ENCODE measurements at places on chromosomes 4 and X.

GRCh38 chr4:88535090-88535755, 11.6 kb upstream of the PYURF start:
- no peak for DNase-seq

DNA sequence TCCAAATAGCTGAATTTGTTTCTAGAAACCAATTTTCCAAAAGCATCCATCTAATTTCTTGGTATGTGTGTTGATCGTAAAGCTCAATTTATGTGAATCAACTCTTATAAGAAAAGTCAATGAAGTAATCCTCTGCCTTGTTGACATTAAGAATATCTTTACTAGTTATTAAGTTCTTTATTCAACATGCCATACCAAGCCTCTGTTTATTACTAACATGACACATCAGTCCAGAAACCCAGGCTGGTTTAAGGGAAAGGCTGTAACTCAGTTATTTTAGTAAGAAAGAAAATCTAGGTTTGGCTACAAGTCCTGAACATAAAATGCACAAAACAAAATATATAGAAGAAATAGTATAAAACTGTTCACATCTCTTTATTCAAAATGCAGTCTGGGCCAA, 48.0 kb downstream of the KLHL34 start:
- no peak for DNase-seq

- no peak for DNase-seq
These were observed 20.2 kb upstream of the RASGEF1B start for GRCh38 chr4:81491943-81492342.

GRCh38 chr4:153785910-153786721, 2.8 kb downstream of the SFRP2 start:
- no peak for DNase-seq

- DNase-seq = no peak
These were observed 3.9 kb upstream of the OCIAD2 start for GRCh38 chr4:48910511-48910910.

GRCh38 chrX:134469486-134469885, 9.5 kb downstream of the HPRT1 start:
- no peak for DNase-seq

DNA sequence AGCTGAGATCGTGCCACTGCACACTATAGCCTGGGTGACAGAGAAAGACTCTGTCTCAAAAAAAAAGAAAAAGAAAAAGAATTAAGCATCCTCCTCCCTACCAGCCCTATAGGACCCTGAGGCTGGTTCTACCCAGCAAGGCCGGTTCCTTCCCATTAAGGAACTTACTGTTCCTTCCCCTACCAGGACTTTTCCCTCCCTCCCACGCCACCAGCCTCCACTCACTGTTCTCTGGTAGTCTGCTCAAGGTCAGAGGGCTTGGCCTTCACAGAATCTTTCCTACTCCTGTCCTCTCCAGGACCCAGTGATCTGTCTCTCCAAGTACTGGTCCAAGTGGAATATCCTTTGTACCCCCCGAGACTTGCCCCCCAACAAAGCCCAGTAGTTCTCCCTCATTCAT, 1.4 kb downstream of the GRIPAP1 start:
- DNase-seq = no peak

- no peak for DNase-seq
These were observed 154.7 kb downstream of the TSPAN5 start for GRCh38 chr4:98503676-98504075.

DNA sequence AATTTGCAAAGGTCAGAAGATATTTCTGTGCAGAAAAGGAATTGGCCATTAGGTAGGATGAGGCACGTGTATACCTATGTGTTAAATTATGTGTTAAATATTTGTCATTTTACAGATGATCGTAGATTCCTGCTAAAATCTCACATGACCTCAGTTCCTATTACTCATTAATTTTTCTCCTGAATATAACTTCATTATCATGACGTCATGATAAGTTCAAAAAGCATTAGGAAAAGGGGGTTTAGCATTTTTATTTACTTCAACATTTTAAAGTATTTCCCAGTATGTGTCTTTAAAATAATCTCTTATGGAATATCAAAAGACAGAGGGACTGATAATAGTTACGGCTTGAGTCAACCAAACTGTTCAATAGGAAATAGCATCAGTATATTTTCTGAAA, 372.8 kb downstream of the IL1RAPL1 start:
- DNase-seq = no peak

DNA sequence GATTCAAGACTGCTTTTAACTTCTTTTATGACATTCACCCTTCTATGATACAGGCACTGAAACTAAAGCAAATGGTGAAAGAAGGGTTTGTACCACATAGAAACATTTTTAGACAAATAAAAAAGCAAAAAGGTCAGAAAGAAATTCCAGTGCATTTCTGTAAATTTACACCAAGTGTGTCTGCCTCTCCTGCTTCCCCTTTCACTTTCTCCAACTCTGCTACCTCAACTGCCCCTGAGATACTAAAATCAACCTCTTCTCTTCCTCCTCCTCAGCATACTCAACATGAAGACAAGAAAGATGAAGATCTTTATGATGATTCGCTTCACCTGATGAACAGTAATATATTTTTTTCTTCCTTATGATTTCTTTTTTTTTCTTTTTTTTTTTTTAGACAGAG, 187.9 kb downstream of the LRBA start:
- no peak for DNase-seq

GRCh38 chr4:98908703-98909262, 20.1 kb downstream of the EIF4E start:
- DNase-seq = no peak

- DNase-seq = no peak
These were observed 8.2 kb downstream of the MSANTD1 start for GRCh38 chr4:3257103-3257555.

- no peak for DNase-seq
These were observed 100.1 kb upstream of the KLF3 start for GRCh38 chr4:38563707-38564495.

DNA sequence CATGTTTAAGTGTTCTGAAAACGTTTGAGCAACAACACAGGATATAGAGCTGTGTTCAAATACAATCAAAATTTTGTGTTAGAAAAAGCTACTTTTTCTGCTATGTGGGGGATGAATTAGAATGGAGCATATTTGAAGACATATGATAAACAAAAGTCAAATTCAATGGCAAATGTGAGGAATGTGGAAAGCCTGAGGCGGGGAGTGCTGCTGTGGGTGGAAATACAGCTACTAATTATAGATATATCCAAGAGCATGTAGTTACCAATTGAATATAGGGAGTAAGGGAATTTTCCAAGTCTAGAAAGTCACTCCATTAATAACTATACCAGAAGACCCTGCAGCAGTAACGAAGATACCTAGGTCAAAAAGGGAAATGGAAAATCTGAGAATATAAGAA, 2370.4 kb upstream of the TENM3 start:
- DNase-seq = no peak

DNA sequence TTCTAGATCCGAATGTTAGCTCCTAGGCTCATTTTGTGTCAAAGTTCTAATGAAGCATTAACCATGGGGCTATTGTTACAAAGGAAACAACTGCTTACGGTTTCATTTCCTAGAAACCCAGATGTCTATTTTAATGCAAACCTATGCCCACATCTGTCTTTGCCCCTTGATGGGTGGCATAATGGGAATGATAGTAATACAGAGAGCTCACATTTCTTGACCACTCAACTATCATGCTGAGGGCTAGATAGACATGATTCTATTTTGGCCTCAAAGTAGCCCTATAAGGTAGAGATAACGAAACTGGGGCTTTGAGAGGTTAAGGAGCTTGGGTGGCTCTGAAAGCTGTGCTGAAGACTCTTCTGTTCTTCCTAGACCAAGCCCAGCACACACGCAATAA, 1.9 kb downstream of the TLR7 start:
- DNase-seq = no peak

DNA sequence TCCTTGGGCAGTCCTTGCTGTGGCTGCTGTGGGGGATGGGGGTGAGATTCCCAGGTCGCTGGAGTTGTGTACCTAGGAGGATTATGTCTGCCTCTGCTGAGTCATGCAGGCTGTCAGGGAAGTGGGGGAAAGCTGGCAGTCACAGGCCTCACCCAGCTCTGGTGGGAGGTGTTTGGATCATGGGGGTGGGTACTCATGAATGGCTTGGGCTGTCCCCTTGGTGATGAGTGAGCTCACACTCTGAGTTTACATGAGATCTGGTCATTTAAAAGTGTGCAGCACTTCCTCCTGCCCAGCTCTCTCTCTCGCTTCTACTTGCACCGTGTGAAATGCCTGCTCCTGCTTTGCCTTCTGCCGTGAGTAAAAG, 24.6 kb upstream of the PDLIM3 start:
- DNase-seq = peak; percentile 20
